Activated CD4-positive, alpha-beta memory T cell treated with anti-CD3 and anti-CD28 coated beads for 36 hours (primary cell): ENCODE measurements at places on chromosomes 7 and 10. TPM values are rescaled to one million over a fixed set of nuclear protein-coding genes. Genes with fewer than 3 reads are reported as not detected.

ABLIM1 gene
- total RNA-seq, result 119 TPM

ZNF277 gene
- total RNA-seq, result 26.6 TPM

TSPAN13 gene
- total RNA-seq, result 0.41 TPM

C7orf57 gene
- total RNA-seq, result 0.90 TPM

TMEM139 gene
- 0.70 TPM for total RNA-seq

NPY gene
- total RNA-seq, result not detected

ACTL6B gene
- not detected for total RNA-seq

SMARCD3 gene
- 4.4 TPM for total RNA-seq

PTPN20 gene
- 1.5 TPM for total RNA-seq

DNA sequence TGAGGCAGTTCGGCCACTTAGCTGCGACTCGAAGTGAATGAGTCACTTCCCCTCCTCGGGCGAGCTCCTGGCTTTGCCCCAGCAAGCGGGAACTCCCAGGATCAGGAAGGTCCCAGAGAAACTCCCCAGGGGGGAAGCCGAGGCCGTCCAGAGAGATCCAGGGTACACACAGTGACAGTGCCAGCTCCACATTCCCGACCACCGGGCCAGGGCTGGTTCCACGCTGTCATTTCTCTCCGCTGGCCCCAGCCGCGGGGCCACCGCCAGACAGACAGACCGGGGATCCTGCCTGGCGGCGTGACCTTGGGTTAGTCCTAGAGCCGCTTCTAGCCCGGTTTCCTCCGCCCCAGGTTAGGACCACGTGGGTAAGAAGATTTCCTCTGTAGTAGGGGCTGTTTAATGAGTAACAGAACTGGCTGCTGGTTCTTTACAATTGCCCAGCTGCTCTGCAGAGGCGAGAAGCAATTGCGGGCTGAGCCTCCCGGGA is 463 bp upstream of the UPP1 start:
- no peak for DNase-seq

DNA sequence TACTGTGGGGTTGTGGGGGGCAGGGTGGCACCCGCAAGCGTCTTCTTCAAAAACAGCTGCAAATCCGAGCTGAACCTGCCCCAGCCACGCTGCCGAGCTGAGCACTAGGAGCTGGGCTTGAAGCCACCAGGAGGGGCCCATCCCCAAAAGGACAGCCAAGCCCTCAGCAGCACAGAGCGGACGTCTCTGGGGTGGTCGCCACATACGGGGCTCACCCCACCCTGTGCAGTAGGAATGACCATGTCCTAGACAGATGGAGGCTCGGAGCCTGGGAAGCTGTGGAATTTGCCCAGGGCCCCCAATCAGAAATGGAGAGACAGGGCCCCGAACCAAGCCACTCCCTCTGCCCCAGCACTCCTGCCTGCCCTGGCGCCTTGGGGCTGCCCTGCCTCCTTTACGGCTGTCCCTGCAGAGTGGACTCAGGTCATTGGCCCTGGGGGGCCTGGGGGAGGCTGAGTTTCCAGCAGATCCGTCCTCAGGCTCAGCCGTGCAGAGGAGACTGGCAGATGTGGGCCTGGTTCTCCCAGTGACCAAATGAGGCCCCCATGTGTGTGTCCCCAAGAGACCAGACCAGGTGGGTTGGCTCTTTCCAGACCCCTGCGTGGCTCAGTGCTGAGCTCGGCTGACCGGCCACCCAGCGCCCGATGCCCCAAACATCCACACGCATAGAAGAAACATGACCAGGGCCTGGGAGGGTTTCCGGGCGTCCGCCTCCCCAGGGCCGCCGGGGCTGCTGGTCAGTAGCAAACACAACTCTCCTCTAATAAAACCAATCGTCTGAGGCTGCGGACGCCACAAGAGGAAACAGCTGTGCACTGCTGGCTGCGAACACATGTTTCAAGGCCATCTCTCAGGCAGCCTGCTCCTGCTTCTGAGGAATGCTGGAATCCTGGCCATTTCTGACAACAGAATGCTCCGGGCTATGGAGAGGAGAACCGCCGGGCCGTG is 54.9 kb downstream of the PDGFA start:
- DNase-seq, result no peak

DNA sequence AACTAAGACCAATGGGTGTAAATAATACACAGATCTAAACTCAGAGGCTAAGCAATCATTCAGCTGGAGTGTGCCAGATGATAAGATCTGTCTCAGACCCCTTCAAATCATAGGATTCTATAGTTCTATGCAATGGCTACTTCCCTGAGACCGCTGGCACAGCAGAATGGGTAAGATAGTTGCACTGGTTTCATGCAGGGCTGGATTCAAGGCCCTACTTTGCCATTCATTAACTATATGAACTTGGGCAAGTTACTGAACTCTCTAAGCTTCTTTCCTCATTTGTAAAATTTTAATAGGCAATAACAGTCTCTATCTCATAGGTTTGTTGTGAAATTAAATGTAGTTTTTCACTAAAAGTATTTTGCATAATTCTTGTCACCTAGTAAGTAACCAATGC is 62.0 kb downstream of the TFEC start:
- no peak for DNase-seq

GRCh38 chr10:115606086-115606485 is 512.9 kb downstream of the ATRNL1 start:
- no peak for DNase-seq

- DNase-seq, result no peak
These were observed 51.9 kb upstream of the PIK3AP1 start for GRCh38 chr10:96772196-96772595.

DNA sequence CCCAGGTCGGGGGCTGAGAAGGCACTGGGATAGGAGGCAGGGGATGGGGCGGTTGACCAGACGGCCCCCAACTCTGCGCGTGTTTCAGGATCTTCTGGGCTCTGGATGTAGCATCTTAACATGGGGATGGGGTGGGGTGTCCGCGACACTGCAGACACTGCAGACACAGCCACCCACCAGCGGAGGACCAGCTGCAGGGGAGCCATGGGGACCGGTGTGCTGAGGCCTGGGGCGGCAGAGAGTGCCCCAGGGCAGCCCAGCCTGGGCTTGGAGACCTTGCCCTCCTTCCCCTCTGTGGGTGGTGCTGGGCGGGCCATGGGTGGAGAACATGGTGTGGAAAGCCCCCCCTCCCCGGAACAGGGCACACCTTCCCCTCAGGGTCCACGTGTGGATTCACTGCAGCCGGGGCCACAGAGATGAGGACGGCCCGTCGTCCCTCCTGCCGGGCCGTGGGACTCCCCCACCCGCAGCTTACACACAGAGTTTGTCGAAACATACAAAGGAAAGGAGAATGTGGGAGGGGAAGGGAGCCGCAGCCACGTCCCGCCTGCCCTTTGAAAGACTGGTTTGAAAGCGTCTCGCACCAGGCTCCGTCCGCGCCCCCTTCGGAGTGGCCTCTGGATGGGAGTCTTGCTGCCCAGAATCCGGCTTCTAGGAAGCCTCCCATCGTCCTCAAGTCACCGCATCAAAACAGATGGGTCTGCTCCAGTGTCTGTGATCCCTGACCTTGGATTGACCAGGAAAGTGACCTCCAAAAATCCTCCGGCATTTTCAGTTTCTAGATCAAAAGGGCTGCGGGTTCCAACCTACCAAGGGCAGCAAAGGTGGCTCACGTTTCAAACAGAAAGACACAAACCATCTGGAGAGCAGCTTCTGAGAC is 91.5 kb upstream of the TCERG1L start:
- DNase-seq, result no peak

GRCh38 chr10:129972145-129972965 is 8.3 kb upstream of the EBF3 start:
- no peak for DNase-seq

DNA sequence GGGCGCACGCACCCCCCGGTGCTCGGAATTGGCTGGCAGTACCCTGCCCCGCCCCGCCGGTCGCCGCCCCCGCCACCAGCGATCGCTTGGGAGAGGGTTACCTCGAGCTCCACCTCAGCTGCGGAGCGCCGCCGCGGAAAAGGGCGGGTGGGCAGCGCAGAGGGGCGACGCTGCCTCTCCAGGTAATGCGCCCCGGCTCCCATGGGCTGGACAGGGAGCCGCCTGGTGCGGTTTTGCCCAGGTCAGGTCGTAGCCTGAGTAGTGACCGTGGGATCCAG is 1.3 kb downstream of the PFKFB3 start:
- peak; percentile 77 for DNase-seq

DNA sequence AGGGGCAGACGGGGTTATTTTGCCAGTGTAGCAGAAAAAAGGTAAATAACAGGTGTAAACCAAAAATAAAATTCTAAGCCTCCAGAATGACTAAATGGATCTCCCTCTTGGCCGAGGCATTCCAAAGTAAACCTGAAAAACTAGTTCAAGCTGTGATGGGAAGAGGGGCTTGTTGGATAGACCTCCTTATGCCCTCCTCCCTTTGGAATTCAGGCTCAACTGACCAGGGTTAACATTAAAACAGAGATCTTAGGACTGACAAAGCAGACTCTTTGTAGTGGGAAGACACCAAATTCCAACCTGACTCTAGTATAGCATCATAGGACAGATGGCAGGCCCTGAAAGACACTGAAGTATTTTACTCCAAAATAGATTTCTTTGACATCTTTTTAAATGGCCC is 113.8 kb upstream of the ITGB1 start:
- DNase-seq, result no peak

DNA sequence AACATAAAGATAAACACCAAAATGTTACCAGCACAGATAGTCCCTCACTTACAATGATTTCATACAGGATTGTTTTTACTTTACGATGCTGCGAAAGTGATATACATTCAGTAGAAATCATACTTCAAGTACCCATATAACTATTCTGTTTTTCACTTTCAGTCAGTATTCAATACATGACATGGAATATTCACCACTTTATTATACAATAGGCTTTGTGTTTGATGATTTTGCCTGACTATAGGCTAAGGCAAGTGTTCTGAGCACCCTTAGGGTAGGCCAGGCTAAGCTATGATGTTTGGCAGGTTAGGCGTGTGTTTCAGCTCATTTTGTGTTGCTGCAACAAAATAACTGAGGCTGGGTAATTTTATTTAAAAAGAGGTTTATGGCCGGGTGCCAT is 155.0 kb downstream of the RTKN2 start:
- no peak for DNase-seq

GRCh38 chr10:114472877-114473253 is 68.6 kb upstream of the AFAP1L2 start:
- no peak for DNase-seq
